ENCODE measurements at places on chromosomes 6 and 20.
A peak's percentile ranks its signal among the peaks of the same experiment; 100 is the strongest.

DNA sequence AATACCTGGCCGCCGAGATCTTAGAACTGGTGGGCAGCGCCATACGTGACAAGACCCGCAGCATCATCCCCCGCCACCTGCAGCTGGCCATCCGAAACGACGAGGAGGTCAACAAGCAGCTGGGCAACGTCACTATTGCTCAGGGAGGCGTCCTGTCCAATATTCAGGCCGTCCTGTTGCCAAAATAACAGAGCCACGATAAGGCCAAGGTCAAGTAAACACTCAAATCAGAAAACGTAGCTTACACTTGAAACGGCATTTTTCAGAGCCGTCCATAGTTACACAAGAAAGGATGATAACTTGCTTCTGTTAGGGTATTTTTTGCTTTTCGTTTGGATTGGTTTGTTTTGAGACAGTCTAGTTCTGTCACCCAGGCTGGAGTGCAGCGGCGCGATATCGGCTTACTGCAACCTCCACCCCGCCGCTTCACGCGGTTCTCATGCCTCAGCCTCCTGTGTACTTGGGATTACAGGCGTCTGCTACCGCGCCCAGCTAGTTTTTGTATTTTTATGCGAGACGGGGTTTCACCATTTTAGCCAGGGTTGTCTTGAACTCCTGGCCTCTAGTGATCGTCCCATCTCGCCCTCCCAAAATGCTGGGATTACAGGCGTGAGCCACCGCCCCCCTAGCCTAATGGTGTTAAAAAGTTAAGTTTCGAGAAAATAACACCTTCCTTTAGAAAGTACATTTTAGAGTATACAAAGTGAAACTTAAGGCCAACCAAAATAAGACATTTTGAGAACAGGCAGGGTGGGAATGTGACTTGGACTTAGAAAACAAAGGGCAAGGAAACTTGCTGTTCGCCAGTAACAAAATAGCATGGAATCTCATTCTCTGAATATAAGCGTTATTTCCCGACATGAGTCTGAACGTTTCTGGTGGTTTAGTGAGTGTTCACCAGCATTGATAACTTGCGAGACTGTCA lies 42.8 kb upstream of the HFE start:
- peak; percentile 52 for DNase-seq

- DNase-seq: peak; percentile 66
Measured at GRCh38 chr20:4508773-4509172, 212.9 kb upstream of the PRND start.

GRCh38 chr6:50849796-50850180 lies 31.1 kb downstream of the TFAP2B start:
- no peak for DNase-seq

DNA sequence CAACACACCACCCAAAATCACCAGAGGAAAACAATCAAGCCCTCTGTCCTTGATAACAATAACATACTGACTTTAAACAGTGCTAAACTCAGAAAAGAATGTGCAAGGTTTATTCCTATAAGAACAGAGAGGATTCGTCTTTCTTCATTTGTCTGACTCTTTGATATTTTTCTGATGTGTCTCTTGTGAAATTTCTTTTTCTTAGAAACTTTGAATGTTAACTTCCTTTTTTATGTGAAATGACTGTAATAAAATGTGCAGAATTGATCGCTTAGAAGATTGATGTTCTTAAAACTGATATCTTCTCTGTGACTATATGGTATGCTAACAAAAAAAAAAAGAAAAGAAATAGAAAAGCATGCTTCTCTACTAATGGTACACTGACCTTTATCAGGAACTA lies 947.4 kb upstream of the CITED2 start:
- no peak for DNase-seq

DNA sequence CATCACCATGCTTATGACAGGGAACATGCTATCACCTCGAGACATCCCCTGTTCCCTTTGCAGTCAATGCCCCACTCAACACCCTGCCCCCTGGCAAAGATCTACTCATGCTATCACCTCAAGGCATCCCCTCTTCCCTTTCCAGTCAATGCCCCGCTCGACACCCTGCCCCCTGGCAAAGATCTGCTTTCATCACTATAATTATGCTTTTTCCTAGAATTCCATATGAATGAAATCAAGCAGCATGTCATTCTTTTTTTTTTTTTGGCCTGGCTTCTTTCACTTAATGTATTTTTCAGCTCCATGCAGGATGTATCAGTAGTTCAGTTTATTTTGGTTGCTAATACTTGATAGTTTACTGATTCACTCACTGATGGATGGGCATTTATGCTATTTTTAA lies 554.9 kb downstream of the CDH26 start:
- no peak for DNase-seq

- DNase-seq: no peak
Measured at GRCh38 chr6:160791981-160792418, 90.0 kb downstream of the PLG start.

- DNase-seq: peak; percentile 47
Measured at GRCh38 chr20:7926767-7927166, 13.5 kb downstream of the HAO1 start.

DNA sequence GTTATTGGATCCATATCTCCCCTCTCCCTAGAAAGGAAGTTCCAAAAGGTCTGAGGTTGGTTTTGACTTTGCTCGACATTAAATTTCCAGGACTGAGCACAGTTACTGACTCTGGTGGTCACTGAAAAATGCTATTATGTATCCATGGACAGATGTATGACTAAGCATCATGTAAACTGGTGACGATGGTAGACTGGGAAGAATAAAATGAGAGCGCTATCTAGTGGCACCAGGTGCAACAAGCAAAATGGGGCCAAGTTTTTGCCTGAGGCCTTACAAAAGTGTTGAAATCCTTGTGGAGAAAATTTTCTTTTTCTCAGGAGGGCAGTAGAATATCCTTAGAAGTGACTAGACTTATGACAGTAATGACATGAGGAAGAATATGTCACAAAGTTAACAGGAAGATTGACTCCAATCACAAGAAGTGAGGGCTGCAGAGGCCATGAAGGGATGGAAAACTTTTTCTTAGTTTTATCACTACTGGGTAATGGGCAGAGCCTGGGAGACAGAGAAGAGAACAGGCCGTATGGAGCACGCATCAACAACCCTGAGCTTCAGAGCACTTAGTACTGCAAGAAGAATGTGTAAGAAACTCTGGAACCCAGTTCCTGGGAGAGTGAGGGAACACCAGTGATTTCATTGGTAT lies 88.9 kb upstream of the ELOVL5 start:
- DNase-seq: peak; percentile 84

- peak; percentile 43 for DNase-seq
Measured at GRCh38 chr6:31750411-31751022, 10.7 kb downstream of the MSH5 start.

GRCh38 chr6:80366714-80367113 lies 260.2 kb downstream of the BCKDHB start:
- peak; percentile 64 for DNase-seq

- DNase-seq: no peak
Measured at GRCh38 chr6:164325168-164325567, 910.6 kb downstream of the QKI start.

- no peak for DNase-seq
Measured at GRCh38 chr20:17859002-17859615, 109.5 kb downstream of the SNX5 start.

- peak; percentile 76 for DNase-seq
Measured at GRCh38 chr6:46419576-46420002, 71.7 kb downstream of the RCAN2 start.

DNA sequence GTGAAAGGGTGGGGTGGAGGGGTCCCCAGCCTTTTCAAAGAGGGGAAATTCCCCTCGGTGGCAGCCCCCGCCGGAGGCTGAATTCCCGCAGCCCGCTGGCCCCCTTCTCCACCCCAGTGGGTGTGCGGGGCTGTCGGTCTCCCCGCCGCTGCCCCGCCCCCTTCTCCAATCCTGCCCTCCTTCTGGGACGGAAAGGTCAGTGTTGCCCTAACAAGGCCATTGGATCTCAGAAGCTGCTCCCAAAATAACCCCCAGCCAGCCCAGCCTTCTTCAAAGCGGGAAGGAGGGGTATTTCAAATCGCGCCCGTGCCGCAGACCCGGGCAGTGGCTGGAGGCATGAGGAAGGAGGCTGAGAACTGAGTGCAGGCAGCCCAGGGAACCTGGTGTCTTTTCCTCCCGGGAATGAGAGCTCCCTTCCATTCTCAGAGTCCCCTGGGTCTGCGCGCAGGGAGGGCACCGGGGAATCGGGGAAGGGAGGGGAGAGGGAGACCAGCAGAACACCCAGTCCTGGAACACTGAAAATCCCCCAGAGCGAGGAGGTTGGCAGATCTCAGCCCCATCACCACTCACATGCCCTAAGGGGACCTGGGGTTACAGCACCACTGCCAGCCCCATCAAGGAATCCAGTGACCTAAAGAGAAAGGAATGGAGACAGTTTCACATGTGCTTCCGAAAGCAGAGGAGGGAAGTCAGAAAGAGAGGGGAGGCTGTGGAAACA lies at the start of gene JPH2:
JPH2 (minus strand) TSS at position 135 of the 718 bp plus-strand sequence. CDS start 483 bp downstream, outside the sequence.
- peak; percentile 84 for DNase-seq

- peak; percentile 87 for DNase-seq
Measured at GRCh38 chr6:79170959-79171358, 63.5 kb downstream of the HMGN3 start.

All from astrocyte of the hippocampus (primary cell).